Activated B cell treated with CpG ODN at 0.5 μM for 24 hours (primary cell): ENCODE measurements at places on chromosomes 11 and 22. TPM values are rescaled to one million over a fixed set of nuclear protein-coding genes. Genes with fewer than 3 reads are reported as not detected.

Gene GRAP2
- 4.2 and 4.3 TPM in 2 replicates for total RNA-seq

DNA sequence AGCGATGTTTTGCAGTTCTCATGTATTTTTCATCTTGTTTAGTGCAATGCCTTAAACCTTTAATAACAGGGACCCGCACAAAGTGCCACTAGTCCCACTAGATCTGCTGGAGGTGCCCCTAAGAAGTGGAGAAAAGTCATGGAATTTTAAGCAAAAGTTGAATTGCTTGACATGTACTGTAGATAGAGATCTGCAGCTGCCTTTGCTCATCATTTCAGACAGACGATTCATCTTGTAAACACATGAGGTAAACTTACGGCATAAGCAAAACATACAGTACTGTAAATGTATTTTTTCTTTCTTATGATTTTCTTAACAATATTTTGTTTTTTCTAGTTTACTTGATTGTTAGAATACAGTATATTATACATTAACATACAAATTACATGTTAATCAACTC, 295.6 kb downstream of the CASP12 start:
- no peak for DNase-seq

GRCh38 chr22:36075724-36076123, 47.1 kb upstream of the RBFOX2 start:
- DNase-seq: no peak

Gene OR2AG2
- total RNA-seq: 0.07 TPM in 1 of 2 replicates, not detected in the other

- DNase-seq: no peak
Observed at GRCh38 chr11:11806074-11806473, 35.7 kb upstream of the USP47 start.

- DNase-seq: no peak
Observed at GRCh38 chr22:20238901-20239675, 29.0 kb downstream of the RTN4R start.

Gene PAX6
- total RNA-seq: not detected in 2 replicates

GRCh38 chr11:124758355-124759265, 3.5 kb downstream of the ESAM start:
- DNase-seq: peak; percentile 72

GRCh38 chr22:40237788-40238424, 60.2 kb downstream of the TNRC6B start:
- DNase-seq: no peak

Gene FGF4
- not detected in 2 replicates for total RNA-seq
